ENCODE measurements at places on chromosomes 1 and 21.

GRCh38 chr21:27024301-27024700 is 57.4 kb upstream of the ADAMTS5 start:
- DNase-seq, result no peak

DNA sequence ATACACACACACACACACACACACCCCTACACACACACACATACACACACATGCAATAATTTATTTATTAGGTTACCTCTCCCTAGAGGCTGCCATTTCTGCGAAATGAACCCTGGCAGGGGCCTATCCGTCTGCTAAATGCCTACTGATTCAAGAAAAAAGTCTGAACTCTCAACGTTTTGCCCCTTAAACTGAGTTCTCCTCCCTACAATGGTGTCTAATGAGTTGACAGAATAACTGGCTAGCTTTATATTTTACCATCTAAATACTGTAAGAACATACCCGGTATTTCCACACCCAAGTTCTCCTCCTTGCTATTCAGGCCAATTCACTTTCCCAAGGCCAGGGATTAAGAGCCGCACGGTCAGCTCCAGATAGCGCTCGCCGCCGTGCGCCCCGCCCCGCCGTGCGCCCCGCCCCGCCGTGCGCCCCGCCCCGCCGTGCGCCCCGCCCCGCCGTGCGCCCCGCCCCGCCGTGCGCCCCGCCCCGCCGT is 339 bp upstream of the RNPC3 start:
- no peak for DNase-seq

DNA sequence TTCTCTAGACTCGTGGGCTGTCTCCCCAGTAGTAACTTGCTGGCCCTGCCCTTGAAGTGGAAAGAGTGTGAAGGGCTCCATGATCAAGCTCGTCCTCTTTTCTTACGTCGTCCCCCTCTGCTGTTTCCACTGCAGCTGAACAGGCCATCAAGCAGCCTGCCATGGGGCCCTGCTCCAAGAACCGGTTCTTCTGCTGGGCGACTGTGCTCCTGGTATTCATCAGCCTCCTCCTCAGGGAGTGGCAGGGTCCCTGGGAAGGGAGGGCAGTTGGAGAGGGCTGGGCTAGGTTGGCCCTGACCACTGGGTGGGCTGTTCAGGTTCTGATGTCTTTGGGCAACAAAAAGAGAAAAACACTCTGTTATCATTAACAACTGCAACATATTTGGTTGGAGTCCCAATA is 151.5 kb downstream of the FCRL5 start:
- DNase-seq, result no peak

GRCh38 chr1:6104631-6105030 is 58.9 kb downstream of the KCNAB2 start:
- no peak for DNase-seq

DNA sequence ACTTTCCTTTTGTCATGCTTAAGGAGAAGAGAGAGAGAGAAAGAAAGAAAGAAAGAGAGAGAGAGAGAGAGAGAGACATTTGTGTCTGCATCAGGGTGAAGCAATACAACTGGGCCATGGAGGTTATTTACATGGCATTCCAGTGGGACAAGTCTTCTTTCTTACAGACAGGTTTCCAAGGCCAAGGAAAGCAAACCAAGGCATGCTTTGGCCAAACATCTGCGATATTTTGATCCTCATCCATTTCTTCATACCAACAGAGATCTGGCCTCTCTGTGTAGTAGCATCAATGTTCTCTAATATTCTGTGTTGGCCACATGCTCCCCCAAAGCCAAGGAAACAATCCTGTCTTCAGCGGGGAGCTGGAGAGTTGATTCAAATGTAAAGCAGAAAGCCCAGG is 292.1 kb downstream of the SETD4 start:
- DNase-seq, result no peak

Data from stimulated activated CD4-positive, alpha-beta T cell treated with anti-CD3 and anti-CD28 coated beads, TNF-alpha, amount 100 ng/mL, for 48 hours (primary cell).